Activated CD8-positive, alpha-beta memory T cell treated with anti-CD3 and anti-CD28 coated beads, Interleukin-2, amount 50 U/mL, for 4 hours (primary cell): ENCODE measurements at places on chromosomes 12 and 14.

- no peak for DNase-seq
Measured at GRCh38 chr14:94926176-94926575, 156.3 kb upstream of the GSC start.

GRCh38 chr12:120422892-120423456 is 14.9 kb upstream of the COX6A1 start:
- DNase-seq: no peak

DNA sequence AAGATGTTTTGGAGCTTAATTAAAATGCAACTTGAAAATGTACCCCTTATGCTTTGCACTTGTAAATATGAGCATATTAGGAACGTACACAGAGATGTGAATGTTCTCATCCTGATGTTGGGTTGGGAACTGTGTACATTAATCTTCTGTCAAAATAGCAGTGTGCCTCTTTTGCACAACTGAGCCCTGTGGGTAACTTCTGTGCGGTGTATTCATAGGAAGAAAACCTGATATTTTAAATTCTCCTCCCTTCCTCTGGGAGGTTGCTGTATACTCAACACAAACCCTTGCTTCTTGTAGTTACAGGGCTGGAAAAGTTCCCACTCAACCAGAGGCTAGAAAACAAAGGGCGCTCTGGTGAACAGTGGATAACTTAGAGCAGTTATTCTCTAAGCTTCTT is 18.7 kb downstream of the PTHLH start:
- no peak for DNase-seq

- no peak for DNase-seq
Measured at GRCh38 chr14:56580221-56580711, 668 bp downstream of the TMEM260 start.

- DNase-seq: no peak
Measured at GRCh38 chr14:103125098-103126070, 2.1 kb downstream of the TNFAIP2 start.

DNA sequence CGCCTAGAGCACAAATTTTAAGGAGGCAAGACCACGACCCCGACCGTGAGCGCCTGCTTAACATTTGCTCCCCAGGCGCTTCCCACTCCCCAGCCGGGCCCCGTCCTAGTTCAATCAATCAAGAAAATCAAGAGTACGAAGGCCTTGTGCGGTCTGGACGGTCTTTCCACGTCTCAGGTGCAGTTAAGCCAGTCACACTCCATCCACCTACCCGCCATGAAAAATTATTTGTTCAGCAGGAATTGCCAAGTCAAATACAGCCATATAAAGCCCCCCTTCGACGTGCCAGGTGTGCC is 603 bp upstream of the LRR1 start:
- no peak for DNase-seq

GRCh38 chr14:67050896-67051295 is 138.3 kb upstream of the GARIN2 start:
- DNase-seq: no peak

DNA sequence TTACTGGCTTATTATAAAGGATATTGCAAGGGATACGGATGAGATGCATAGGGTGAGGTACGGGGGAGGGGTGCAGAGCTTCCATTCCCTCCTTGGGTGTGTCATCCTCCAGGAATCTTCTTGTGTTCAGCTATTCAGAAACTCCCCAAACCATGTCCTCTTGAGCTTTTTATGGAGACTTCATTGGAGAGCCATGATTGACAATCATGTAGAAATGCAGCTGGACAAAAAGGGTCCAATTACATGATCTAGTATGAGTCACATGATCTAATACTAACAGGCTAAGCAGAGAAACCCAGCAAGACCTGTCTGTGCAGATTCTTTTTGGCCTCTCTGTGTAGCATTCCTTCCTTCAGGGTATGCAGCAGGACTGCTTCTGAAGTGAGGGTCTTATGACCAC is 23.9 kb upstream of the FLVCR2 start:
- no peak for DNase-seq

GRCh38 chr12:38544330-38545066 is 227.9 kb downstream of the ALG10B start:
- DNase-seq: no peak
